Activated CD8-positive, alpha-beta memory T cell treated with anti-CD3 and anti-CD28 coated beads for 1 hour (primary cell): ENCODE measurements at places on chromosomes 2 and 18.

GRCh38 chr2:95023222-95023597 is 2.3 kb upstream of the MAL start:
- DNase-seq: peak; percentile 28

DNA sequence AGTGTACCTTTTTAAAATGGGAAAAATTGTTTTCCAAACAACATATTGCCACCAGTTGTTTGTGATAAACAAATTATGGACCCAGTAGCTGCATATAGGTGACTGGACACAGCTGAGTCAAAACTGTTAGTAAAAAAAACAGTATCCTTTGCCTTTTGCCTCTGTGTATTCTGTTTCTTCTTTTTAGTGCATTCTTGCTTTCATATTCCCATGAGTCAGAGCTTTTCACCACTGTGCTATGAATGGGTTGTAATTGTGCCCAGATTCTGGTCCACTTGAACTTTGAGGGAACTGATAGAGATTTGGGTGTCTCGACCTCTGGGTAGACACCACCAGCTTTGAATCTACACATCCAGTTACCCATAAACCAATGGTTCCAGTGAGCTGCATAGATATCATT is 1441.9 kb upstream of the ZEB2 start:
- DNase-seq: no peak

DNA sequence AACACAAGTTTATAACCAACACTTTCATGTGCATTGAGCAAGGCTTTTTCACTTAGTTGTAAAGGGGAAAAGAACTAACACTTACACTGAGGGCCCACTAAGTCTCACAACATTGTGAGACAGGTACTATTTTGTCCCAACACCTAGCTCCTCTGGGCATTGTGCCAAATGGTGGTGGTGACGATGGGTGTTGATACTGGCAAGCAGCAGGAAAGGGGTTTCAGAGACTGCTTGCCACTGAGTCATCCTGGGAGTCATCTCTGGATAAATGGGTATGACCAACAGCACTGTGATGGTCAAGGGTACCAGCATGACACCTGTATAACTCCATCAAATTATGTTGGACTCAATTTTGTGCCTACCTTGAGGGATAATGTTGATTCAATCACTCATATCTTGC is 138.8 kb upstream of the ITGA6 start:
- peak; percentile 14 for DNase-seq

DNA sequence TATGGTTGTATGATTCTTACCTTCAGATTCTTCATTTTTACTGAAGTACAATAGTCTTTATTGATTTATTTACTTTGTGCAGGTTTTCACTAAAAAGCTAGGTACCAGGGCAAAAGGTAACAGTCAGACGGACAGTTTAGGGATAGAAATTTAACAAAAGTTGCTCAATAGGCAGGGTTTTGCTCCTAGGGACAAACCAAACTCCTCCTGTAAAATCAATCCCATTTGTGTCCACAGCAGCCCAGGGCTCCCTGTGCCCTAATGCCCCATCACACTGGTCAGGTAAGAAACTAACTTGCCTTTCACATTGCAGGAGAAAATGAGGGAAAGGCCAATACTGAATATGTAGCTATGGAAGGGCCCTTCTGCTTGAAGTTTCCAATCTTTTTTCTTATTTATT is 410.9 kb downstream of the EPHA4 start:
- DNase-seq: no peak

GRCh38 chr18:10727477-10727876 is 201.7 kb downstream of the NAPG start:
- DNase-seq: no peak

DNA sequence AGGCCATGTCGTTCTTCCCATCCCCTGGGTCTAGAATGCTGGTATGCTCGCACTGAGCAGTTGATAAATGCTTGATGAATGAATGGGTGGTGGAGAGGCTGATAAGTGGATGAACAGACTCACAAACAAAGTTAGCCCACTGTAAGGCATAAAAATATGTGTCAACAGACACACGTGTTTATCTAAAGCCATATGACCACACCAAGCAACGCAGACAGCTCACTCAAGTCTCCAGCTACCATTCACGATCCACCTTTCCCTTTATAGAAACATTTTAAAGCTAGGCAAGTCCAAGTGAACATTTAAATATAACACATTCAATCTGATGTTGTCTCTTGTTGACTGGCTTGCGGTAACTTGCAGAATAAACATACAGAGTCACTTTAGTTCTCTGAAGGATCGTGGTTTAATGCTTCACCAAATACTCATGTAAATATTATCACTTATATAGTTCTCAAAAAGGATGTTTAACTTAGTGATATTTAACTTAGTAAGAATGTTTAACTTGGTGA is 105.5 kb downstream of the NOL10 start:
- DNase-seq: no peak

DNA sequence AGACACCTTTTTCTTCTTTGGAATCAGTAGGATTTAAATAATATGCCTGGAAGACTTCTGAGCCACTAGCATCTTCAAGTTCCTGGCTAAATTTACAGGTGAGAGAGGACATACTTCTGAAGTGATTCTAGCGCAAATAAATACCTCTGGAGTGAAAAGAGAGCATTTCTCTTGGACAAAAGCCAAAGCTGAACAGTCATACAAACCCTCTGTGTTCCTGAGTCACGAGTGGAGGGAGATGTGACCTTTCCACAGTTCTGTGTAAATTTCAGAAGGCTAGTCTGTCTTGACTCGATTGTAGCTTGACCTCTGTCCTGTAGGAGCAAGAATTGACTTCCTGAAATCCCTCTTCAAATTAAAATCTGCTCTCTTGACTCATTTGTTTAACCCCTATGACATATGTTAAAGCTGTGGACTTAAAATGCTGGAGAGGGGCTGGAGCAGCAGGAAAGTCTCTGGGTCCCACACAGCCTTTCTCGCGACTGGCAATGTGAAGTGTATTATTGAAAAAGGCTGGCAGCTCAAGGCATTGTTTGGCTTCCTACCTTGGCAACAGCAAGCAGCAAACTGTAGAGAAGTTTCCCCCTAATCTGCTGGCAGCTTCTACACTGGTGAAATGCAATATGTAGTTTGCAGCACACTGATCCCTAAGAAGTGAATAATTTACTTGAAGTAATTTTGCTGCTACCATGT is 79.6 kb upstream of the GCFC2 start:
- DNase-seq: no peak
